T-helper 2 cell treated with Interferon-gamma antibody and Interleukin-4, amounts not matched to agents 100 ng/mL and 5 ng/mL, for 36 hours (primary cell): ENCODE measurements at places on chromosomes 7 and 10. TPM values are rescaled to one million over a fixed set of nuclear protein-coding genes. Genes with fewer than 3 reads are reported as not detected.

Gene ASB13
- total RNA-seq, result 9.0 and 9.5 TPM in 2 replicates

Gene SPDYE2B
- not detected in 2 replicates for total RNA-seq

Gene STAG3
- 19.2 and 21.7 TPM in 2 replicates for total RNA-seq

Gene DNMBP
- total RNA-seq, result 1.7 and 1.9 TPM in 2 replicates

Gene RBM28
- total RNA-seq, result 45.7 and 45.9 TPM in 2 replicates

Gene NODAL
- 0.09 and 0.11 TPM in 2 replicates for total RNA-seq

Gene CALCR
- total RNA-seq, result not detected in 2 replicates

Gene LRMDA
- total RNA-seq, result not detected in 2 replicates

Gene AGK
- 65.7 and 68.5 TPM in 2 replicates for total RNA-seq

Gene SAP25
- total RNA-seq, result 21.4 and 22.5 TPM in 2 replicates
